Activated T-cell treated with anti-CD3 and anti-CD28 coated beads, Interleukin-2, amount 50 U/mL, for 1 hour (primary cell): ENCODE measurements at places on chromosomes 13 and 19.
A peak's percentile ranks its signal among the peaks of the same experiment; 100 is the strongest.

GRCh38 chr19:51002089-51002532 lies 707 bp upstream of the KLK8 start:
- no peak for DNase-seq

- no peak for DNase-seq
Measured at GRCh38 chr19:28500296-28500695, 712.7 kb downstream of the UQCRFS1 start.

DNA sequence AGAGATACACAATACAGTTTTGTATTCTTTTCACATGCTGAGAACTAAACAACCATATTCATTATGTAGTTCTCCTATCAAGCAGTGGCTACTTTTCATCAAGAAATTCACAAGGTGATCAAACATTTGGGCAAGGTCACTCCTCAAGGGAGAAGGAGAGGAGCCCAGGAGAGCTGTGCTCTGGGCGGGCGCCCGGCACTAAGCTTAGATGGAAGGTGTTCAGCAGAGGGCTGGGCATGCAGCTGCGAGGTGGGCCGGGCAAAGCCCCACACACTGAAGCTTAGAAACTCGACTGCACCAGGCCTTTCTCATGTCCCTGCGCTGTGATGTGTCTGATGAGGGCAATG lies 30.4 kb upstream of the SPACA7 start:
- no peak for DNase-seq

- DNase-seq: no peak
Measured at GRCh38 chr13:40599124-40599523, 67.3 kb downstream of the FOXO1 start.

GRCh38 chr13:44906230-44906629 lies 83.0 kb downstream of the NUFIP1 start:
- no peak for DNase-seq

DNA sequence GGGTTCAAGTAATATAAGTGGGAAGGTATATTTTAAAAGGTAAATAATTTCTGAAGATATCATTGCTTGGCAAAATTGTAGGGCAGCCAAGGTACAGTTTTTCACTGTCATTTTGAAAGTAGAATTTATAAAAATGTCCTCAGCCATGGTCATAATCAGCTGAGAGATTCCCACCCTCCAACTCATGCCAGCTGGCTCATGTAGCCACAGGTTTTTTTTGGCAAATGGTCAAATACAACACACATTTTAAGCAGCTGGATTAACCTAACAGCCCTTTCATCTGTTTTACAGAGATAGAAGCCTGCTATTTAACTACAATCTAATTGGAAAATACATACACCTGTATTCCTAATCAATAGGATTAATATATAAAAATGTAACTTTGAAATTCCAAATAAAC lies 619.2 kb upstream of the SGCG start:
- DNase-seq: no peak

- DNase-seq: no peak
Measured at GRCh38 chr13:111484141-111484925, 163.9 kb downstream of the TEX29 start.

DNA sequence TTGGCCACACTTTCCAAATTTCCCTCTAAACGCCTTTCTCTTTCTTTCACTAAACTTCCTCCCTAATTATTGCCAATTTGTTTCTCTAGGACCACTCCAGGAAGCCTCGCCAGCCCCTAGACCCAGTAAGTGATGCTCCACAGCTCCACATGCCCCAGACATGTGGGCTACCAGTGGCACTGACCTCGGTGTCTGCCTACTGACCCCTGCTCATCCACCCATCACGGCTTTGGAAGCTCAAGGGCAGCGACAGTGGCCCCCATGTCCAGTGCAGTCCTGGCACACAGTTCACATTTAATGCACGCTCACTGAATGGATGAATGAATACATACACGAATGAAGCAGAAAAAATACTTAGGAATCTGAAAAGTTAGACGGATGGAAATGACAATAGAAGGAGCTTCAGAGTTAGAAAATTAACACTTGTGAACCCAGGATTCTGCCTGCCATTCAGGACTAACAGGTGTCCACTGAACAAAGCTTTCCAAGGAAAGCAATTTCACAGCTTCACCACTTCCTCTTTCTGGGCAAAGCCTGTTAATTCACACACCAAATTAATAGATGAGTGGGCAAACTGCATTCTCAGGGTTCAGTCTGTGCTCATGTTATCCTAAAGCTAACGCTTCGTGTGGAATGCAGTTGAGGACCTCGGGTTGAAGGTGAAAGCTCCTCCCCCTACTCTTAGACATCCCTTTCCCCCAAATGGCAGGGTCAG lies 50.9 kb downstream of the CCDC70 start:
- no peak for DNase-seq

DNA sequence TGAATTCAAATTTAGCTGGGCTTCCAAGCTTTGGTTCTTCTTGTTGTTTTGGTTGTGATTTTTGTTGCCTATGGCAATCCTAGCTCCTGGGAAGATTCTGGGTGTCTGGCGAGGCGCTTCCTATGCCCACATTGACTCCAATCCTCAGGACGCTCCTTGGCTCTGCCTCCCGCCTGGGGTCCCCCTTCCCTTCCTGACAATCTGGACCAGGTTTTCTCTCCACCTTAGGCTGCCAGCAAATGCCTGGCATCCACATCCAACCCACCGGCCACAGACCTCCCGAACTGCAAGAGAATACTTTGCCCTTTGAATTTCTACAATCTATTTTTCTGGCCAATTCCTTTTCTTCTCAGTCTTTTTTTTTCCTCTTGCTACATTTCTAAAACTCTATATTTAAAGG lies 186.9 kb upstream of the UBL3 start:
- DNase-seq: no peak

- DNase-seq: no peak
Measured at GRCh38 chr13:59653916-59654315, 509.8 kb downstream of the DIAPH3 start.

DNA sequence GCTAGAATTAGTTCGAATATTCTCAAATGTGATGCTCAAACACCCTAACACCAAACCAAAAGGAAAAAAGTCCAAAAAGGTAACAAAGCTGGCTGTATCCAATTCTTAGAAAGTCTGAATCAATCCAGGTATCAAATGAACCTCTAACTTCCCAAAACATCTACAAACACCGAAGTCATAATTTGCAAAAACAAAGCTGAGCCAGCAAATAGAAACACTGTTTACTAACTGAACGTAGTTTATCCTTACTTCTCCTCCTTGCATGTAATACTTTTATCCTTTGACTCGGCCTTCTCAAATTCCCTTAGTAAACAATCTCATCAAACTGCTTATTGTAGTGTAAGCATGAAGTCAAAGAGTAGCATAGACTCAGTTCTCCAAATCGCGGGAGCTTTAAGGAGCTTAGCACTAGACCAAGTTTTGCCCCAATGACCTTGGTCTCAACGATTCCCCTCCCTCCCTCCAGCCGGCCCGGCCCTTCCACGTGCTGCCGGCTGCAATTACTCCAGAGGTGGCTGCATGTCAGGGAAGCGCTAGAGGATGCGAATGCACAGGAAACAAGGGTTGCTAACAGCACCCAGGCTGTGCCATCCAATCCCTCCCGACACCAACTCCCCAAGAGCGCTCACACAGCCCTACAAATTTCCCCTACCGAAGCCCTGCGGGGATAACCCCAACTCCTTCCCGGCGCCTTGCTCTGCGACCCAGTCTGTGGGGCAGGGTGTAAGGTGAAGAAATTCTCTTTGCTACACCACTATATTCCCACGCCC lies 693 bp downstream of the XPO4 start:
- DNase-seq: no peak

DNA sequence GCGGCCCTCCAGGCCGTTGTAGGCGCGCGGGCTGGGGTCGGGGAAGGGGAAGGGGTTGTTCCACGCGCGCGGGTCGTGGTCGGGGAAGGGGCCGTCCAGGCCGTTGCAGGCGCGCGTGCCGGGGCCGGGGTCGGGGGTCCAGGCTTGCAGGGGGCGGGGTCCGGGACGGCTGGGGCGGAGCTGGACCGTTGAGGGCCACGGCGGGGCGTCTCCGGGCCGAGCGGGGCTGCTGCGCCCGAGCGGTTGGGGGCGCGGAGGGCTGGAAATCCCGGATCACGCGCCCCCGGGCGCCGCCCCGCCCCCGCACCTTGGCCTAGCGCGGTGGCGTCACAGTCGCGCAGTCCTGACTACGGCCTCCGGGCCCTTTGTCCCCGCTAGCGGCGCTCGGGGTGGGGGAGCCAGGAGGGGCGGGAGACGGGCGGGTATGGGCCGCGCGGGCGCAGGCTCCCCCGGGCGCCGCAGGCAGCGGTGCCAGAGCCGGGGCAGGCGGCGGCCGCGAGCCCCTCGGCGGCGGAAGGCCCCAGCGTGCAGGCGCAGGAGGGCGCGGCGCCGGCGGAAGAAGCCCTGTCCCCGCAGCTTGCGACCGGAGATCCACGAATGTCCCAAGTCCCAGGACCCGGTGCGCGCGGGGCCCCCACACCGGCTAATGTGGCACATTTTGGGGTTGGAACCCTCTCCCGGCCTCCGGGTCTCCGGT lies 665 bp downstream of the GPX4 start:
- DNase-seq: peak; percentile 80

DNA sequence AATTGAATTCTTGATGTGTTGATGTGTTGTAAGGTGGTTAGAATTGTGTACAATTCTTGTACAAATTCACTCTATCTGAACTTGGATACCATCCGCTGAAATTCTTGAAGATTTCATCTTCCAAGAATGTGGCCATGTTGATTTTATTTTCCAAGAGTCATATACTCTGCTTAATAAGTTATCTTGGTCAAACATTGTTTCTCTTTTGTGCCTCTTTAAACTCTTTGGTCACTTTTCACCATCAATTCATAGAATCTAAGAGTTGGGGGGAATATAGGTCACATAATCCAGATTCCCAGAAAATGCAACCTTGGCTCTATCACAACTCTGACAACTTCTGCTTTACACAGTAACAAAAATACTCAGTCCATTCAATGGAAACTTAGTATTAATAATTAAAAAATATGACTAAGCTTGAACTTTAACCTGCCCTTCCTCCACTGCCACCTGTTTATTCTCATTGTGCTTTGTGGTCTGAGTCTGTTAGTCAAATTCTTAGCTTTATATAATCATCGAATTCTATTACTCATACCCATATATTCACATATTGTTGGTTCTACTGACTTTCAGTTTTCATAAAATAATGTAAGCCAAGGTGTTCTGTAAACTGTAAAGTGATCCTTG lies 373.2 kb downstream of the LMO7 start:
- no peak for DNase-seq

DNA sequence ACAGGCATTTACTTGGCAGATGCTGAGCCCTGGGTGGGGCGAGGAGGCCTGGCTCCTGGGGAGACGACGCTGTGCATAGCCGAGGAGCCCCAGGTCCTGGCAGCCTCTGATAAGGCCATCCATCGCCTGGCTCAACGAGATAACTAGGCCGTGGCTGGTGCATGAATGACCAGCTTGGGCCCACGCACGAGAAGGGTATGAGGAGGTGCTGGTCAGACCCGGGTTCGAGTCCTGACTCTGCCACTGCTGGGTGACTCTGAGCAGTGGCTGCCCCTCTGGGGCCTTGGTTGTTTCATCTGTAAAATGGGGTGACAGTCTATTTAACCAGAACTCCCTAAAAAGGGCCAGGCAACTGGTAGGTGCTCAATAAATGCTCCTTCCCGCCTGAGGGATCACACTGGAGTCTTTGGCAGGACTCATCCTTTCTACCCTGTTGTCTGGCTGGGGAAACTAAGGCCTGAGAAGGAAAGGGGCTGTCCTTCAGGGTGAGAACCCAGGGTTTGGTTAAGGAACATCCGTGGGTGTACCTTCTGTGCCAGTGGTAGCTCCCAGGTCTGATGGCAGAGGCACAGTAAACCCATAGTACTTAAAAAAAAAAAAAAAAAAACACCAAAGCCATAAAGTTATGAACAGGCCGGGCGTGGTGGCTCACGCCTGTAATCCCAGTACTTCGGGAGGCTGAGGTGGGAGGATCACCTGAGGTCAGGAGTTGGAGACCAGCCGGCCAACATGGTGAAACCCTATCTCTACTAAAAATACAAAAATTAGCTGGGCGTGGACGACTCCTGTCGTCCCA lies 8.1 kb upstream of the ARRDC2 start:
- no peak for DNase-seq
